ENCODE measurements at places on chromosomes 7 and 10.

DNA sequence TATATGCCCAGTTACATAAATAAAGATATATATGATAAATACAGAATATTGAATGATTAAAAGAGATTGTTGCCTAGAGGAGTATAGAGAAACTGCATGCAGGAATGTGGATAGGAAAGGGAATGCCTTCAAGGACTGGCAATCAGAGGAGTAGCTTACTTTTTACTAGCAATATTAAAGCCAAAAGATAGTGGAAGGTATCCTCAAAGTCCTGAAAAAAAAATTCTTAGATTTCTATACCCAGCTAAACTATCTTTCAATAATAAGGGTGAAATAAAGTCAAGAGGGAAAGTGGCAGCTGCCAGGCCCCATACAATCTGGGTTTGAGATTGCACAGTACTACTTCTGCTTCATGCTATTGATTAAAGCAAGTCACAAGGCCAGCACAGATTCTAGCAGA lies 733.2 kb downstream of the GATA3 start:
- no peak for DNase-seq

- DNase-seq, result no peak
Measured at GRCh38 chr7:114715907-114716306, 206.0 kb upstream of the MDFIC start.

GRCh38 chr10:90087197-90088023 lies 386.0 kb downstream of the KIF20B start:
- no peak for DNase-seq

- DNase-seq, result no peak
Measured at GRCh38 chr7:45193828-45194227, 36.2 kb downstream of the RAMP3 start.

GRCh38 chr7:30172451-30172850 lies 37.7 kb downstream of the MTURN start:
- no peak for DNase-seq

GRCh38 chr7:134367956-134368749 lies 51.4 kb upstream of the SLC35B4 start:
- no peak for DNase-seq

GRCh38 chr7:92631067-92631849 lies 41.1 kb upstream of the FAM133B start:
- DNase-seq, result no peak

GRCh38 chr10:73017955-73018480 lies 63.4 kb upstream of the PLA2G12B start:
- no peak for DNase-seq

DNA sequence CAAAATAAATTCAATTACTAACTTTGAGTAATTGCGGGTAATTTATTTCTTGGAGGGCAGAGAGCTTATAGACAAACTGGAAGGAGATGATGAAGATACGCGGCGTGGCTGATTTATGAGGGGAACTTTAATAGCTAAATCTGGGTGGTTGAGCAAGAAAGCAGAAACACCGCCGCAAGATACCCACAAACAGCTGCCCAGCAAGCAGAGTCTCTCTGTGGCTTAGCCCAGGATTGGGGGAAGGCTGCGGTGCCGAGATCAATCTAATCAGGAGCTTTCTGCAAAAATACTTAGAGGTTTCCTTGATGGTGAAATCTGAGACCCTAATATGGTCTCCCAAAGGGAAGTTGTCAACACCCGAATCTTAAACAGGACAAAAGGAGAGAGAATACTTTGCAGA lies 94.9 kb upstream of the MGMT start:
- no peak for DNase-seq

DNA sequence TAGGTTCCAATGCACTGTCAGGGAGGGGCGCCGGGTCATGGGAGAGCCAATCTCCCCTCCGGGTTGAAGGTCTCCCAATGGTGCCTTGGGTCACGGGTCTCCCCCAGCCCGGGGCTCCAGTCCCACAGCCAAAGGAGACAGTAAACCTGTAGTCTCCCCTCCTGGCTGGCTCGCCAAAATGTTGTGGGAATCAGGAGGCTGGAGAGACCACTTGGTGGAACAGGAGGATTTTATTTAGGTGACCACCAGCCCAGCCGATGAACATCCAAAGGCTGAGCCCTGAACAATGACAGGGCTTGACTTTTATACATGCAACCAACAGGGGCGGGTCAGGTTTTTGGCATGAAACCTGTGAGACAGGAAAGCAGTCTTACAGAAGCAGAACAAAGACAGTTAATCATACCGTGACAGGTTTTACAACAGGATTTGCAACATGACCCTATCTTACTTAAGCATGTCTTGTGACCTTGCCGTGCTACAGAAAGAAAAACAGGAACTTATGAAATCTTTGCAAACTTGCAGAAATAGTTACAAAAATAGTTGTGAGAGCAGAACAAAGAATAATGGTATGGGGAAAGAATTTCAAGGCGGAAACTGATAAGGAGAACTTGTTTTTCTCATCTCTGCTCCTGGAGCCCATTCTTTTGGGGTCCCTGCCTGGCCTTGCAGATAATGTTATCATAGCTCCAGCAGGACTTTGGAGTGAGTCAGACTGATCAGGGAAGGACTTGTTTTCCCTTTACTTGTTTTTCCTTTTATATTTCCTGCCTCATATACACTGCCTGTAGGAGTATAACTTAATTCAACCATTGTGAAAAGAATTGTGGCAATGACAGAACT lies 7.1 kb downstream of the ERV3-1 start:
- no peak for DNase-seq

DNA sequence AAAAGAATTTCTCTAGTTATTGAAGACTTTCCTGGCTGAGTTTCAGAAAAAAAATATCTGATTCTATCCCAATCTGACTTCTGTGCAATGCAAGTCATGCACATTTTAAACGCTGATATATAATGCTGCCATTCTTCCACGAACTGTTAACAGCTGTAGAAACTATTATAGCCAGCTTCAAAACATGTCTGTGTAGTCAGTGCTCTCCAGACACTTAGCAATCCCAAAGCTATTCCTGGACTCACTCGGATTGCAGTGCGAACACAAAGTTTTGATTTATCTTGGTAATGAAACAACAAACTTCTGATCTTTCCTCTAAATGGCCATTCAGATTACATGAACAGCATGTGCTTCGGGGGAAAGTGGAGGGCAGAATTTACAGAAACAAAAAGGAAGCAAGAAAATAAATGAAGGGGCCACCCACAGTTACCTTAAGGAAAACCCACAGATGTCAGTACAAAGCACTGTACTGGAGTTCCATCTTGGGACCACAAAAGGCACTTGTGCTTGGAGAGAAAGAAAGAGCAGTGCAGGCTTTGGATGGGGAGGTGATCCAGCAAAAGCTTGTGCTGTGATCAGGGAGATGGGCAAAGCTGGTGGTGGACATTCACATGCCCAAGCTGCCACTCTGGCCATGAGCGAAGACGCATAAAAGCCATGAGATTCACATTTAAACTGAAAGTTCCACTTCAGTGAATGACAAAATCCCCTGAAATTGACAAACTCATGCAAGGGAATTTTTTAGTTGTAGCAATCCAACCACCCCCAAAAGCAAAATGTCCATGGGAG lies 32.1 kb upstream of the ADO start:
- DNase-seq, result no peak

- DNase-seq, result no peak
Measured at GRCh38 chr7:28406192-28406591, 6.1 kb upstream of the CREB5 start.

DNA sequence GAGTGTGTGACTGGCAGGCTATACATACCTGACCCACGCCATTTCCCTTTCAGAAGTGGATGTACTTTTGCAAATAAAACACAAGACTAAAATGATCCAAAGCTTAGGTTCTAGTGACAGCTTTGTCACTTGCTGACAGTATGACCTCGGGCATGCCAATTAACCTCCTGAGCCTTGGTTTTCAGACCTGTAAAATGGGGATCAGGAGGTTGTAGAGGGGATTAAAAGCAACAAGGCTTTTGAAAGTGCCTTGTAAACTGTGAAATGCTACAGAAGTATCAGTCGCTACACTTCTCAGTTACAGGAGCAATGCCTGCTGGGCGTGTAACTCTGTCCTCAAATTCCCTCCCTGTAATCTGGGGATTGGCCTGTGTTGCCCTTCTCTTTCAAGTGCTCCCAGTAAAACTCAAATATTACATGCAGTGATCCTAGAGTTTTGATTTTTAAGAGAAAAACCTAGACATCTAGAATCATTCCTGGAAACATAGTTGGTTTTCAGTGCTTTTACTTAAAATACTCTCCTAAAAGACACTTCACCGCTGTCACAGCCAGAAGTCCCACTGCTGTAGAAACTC lies 8.8 kb upstream of the GRB10 start:
- no peak for DNase-seq

GRCh38 chr7:138658889-138659288 lies 42.3 kb downstream of the SVOPL start:
- no peak for DNase-seq

- no peak for DNase-seq
Measured at GRCh38 chr7:67432536-67433234, 436.1 kb downstream of the TYW1 start.
